H1 (cell line): ENCODE measurements at places on chromosomes 7 and 10.

- no peak for DNase-seq
These were observed 4.3 kb upstream of the LIPF start for GRCh38 chr10:88659725-88660597.

GRCh38 chr7:116672596-116673456, 830 bp downstream of the MET start:
- no peak for DNase-seq

GRCh38 chr10:59852670-59853069, 53.7 kb downstream of the CCDC6 start:
- no peak for DNase-seq

GRCh38 chr10:78626471-78626870, 442.3 kb upstream of the ZMIZ1 start:
- no peak for DNase-seq

GRCh38 chr10:60853107-60853506, 74.8 kb downstream of the CDK1 start:
- DNase-seq = no peak

- DNase-seq = no peak
These were observed 61.5 kb downstream of the RAMP3 start for GRCh38 chr7:45219130-45219529.

DNA sequence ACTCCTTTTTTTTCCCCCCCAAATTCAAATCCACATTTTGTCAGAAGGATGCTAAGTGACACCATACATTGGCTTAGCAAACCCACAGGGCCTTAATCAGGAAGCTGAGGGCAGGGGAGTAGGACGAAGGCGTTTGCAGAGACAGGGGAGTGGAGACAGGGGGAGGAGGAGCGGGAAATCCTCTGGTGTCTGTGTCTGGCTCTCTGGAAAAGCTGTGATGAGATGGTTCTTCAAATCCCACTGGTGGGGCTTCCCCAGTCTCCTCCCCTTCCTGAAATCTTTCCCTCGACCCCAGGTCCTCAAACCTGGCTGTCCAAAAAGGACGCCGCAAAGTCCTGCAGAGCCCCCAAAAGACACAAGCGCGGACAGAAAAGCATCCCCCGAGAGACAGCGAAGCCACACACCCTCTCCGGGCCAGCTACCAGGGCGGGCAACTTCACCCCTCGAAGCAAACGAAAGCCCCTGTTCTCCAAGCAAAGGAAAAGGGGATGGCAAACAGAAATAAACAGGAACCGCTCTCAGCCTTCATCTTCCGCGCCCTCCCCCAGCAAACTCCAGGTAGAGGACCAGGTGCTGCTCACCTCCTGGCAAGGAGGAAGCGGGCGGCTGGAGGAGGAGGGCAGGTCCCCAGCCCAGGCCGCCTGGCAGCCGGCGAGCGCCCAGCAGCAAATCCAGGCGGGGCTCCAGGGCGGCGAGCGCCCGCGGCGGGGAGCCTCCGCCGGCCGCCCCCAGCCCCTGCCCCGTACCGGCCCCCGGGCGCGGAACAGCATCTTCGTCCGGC, 520 bp downstream of the ELAPOR2 start:
- no peak for DNase-seq

DNA sequence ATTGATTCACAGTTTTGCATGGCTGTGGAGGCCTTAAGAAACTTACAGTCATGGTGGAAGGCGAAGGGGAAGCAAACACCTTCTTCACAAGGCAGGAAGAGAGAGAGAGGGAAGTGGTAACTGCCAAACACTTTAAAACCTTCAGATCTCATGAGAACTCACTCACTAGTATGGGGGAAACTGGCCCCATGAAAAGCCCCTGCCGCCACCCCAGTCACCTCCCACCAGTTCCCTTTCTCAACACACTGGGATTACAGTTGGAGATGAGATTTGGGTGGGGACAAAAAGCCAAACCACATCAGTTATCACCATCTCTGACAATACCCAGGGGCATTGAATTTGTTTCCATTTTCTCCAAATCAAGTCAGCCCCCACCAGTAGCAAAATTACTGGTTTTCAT, 740.4 kb downstream of the GATA3 start:
- no peak for DNase-seq

GRCh38 chr7:118662266-118662665, 437.8 kb downstream of the ANKRD7 start:
- no peak for DNase-seq
